ENCODE measurements at places on chromosomes 12 and 14.

DNA sequence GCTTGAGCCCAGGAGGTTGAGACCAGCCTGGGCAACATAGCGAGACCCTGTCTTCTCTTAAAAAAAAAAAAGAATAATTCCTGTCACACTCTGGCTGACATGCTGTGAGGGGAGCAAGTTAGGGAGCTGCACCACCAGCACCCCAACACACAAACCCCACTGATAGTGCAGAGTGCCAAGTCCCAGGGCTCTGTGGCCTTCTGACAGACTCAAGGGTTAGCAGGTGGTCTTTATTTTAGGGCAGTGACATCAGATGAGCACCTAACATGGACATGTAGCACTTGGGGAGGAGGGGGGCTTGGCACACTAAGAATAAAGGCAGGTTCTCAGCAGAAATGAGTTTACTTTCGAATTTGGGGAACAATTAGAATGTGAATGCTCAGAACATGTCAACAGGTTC, 6.8 kb downstream of the USP5 start:
- no peak for DNase-seq

DNA sequence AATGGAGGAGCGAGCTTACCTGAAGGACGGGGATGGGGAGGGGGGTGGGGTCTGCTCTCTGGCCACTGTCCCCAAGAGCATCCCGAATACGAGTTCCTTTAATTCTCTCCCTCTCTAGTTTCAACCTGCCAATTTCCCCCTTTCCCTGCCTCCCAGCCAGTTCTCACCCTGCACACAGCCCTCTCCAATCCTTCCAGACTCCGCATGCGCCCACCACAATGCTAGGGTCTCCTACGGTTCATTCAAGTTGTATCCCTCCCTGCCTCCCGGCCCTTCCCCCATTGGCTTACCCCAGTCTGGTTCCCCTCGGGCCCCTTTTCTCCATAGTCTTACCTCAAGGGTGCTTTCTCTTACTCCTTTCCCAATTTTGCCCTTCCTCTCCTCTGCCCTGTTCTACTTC, 708 bp upstream of the IGFBP6 start:
- DNase-seq: no peak

- no peak for DNase-seq
Observed at GRCh38 chr12:111322336-111323250, 46.3 kb downstream of the PHETA1 start.

DNA sequence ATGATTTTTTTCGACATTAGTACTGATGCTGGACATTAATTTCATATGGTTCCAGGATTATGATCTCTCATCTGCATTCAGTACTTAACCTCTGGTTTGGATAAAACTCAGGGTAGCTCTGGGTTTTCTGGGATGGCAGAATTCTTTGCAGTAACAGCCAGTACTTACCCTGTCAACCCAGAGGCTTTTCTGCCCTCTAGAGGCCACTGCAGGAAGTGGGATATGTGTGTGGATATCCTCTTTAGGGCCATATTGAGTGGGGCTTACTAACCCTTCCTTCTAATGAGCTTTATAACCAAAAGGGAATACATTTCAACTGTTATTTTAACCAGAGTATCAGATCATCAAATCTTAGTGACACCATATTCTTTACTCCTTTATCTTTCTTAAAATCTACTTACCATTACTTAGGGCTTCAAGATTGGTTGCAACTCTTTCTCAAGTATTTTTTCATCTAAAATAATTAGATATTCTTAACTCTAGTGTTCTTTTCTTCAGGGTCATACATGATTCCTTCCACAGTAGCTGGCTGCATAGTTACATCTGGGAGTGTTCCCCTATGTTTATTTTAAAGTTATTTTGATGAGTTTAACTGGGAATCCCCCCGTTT, 488.0 kb upstream of the STXBP6 start:
- peak; percentile 27 for DNase-seq

GRCh38 chr12:106226884-106227640, 20.8 kb downstream of the CKAP4 start:
- no peak for DNase-seq

DNA sequence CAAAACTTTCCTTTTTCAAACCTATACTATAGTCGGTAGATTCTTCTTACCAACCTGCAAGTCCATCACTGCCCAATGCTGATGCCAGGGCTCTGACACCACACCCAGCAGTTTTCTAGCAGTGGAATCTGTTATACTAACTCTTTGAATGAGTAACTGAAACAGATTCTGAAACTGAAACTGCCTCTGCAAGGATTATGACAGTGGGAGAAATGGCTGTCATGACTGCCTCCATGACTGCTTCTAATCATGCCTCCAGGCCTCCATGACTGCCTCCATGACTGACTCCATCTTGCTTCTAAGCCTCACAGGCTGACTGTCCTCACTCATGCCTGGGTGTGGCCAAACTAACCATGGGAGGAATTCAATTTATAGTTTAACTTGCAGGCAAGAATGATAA, 29.4 kb upstream of the OXA1L start:
- no peak for DNase-seq

DNA sequence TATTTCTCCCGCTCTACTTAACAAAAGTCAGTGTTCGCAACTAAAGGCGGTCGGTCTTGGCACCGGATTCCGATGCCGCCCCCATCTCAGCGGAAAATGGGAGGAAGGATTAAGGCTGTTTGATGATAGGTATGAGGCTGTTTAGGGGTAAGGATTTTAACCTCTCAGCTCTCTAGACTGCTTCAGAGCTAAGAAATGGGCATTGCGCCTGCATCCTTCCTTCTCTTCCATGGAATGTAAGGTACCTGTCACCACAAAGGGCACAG, 1.4 kb downstream of the COCH start:
- no peak for DNase-seq

GRCh38 chr12:11856971-11857370, 207.5 kb downstream of the ETV6 start:
- DNase-seq: no peak

- DNase-seq: no peak
Observed at GRCh38 chr14:90675399-90675798, 140.8 kb downstream of the TTC7B start.

- no peak for DNase-seq
Observed at GRCh38 chr12:90304231-90304630, 595.6 kb upstream of the ATP2B1 start.

- DNase-seq: no peak
Observed at GRCh38 chr14:50874757-50875156, 2.9 kb downstream of the ABHD12B start.

GRCh38 chr14:106460916-106461315, 934.5 kb downstream of the TMEM121 start:
- DNase-seq: no peak

DNA sequence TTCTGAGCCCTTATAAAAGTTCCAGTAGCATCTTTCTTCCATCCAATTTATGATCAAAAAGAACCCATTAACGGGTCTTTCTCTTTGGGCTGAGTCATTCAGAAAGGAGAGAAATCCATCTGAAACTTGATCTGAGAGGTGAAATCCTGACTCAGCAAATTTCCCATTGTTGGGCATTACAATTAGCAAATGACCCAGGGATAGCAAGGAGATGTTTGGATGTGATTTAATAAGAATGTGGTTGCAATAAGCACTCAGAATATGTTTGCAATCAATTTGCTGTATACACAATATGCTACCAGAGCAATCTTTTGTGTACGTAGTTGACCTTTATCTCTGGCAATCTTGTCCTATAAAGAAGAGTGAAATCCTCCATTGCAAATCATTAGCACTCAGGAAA, 122.7 kb downstream of the CCDC60 start:
- DNase-seq: no peak

- no peak for DNase-seq
Observed at GRCh38 chr14:41607304-41607775, 664 bp downstream of the LRFN5 start.

GRCh38 chr12:23536293-23536692, 413.2 kb downstream of the SOX5 start:
- no peak for DNase-seq

GRCh38 chr14:105161964-105162668, 6.5 kb downstream of the JAG2 start:
- no peak for DNase-seq

- DNase-seq: no peak
Observed at GRCh38 chr14:71244341-71244740, 337.1 kb downstream of the PCNX1 start.
